Gastroesophageal sphincter (tissue), 4 donors: ENCODE measurements at places on chromosomes 5 and 9.
A peak's percentile ranks its signal among the peaks of the same experiment; 100 is the strongest.

DNA sequence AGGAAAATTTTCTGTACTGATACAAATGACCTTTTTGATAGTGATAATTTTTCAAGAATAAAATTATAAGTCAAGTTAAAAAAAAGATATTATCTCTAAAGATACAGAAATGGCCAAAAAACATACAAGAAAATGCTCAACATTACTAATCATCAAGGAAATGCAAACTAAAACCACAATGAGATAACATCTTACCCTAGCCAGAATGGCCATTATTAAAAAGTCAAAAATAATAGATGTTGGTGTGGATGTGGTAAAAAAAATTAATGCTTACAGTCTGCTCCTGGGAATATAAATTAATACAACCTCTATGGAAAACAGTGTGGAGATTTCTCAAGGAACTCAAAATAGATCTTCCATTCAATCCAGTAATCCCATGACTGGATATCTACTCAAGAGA is 22.9 kb upstream of the PTGER4 start:
- ATAC-seq = no peak

DNA sequence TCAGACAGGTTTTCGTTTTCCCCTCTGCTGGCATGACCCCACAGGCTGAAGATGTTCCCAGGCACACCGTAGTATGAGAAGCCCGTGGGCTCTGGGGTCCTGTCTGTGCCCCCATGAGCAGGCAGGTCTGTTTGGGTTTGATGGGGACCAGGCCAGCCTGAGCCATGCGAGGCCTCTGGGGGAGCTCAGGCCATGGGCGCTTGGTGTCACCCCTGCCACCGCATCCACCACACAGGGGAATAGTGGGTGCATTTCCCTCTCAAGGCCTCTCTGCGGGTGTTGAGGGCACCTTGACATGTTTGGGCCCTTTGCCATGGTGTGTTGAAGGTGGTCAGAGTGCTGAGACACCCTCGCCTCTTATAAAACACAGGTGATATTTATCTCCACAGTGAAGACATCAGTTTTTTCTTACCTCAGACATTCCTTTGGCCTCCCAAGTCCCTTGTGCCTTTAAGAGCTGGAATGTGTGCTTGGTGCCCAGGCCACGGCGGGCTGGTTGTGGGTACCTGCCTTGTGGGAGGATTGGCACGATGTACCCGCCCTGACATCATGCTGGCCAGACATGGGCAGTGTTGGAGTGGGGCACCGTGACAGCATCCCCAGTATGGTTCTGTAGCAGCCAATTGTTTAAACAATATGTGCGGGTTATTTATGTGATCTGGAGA is 68.3 kb downstream of the WNK2 start:
- ATAC-seq = no peak

- ATAC-seq = no peak
These were observed 138.0 kb upstream of the KCNN2 start for GRCh38 chr5:114223866-114224265.

GRCh38 chr5:55324815-55325418 is 17.1 kb downstream of the MTREX start:
- ATAC-seq = peak; percentile 43

DNA sequence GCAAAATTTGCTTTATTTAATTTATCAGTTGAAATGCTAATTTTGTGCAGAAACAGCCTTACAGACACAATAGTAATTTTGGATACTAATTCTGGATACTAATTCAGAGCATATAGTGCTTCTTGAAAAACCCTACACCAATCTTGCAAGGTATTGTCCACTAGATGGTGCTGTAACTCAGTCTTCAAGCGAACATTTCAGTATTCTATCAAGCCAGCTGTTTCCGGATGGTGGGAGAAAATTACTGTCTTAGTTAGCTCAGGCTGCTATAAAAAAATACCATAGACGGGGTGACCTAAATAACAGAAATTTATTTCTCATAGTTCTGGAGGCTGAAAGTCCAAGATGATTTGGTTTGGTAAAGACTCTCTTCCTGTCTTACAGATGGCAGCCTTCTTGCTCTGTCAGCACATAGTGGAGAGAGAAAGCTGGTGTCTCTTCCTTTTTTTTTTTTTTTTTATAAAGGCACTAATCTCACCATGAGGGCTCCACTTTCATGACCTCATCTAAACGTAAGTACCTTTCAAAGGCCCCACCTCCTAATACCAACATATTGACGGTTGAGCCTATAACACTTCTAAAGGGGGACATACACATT is 1306.5 kb upstream of the CDH9 start:
- no peak for ATAC-seq

GRCh38 chr5:177491429-177491945 is 5.9 kb downstream of the PDLIM7 start:
- ATAC-seq = peak; percentile 29

- no peak for ATAC-seq
These were observed 290.6 kb downstream of the CD180 start for GRCh38 chr5:66906021-66906420.

DNA sequence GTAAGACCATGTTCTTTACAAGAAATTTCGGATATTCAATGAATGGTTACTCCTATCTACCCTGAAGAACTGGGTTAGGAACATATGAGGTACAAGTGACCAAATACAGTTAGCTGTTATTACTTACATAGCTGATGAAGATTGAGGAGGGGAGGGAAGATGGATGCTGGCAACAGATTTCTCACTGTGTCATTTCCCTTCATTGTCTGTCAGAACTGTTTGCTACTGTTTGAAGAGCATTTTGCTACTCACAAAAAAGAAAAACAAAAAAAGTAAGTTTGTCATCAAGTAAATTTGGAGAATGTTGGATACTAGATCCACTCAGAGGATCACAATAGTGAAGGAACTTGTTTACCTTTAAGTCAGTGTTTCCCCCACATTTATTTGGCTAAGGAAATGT is 53.7 kb downstream of the ENC1 start:
- no peak for ATAC-seq
